Fibroblast of mammary gland (primary cell): ENCODE measurements at places on chromosomes 4 and X.
A peak's percentile ranks its signal among the peaks of the same experiment; 100 is the strongest.

- no peak for DNase-seq
Observed at GRCh38 chrX:42602136-42602535, 175.8 kb downstream of the PPP1R2C start.

DNA sequence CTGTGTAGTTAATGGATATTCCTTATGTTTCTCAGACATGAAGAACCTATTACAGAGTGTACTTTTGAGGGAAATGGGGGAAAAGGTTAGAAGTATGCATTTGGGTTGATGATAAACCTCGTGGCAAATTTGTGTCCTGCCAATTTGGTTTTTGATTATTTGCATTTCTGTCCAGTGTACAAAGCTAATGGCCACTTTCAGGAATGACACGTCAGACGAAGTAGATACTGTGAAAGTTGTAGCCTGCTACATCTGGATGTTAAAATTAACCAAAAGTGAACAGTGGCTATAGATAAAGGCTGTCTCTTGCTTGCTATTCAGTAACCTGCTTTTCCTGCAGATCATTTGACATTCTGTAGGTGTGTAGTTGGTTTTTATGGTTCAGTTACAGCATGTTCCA is 1.0 kb downstream of the PRDX4 start:
- no peak for DNase-seq

GRCh38 chr4:74311696-74312313 is 3.5 kb downstream of the EPGN start:
- peak; percentile 76 for DNase-seq

- DNase-seq, result peak; percentile 14
Observed at GRCh38 chrX:19723427-19723826, 164.0 kb downstream of the SH3KBP1 start.

- peak; percentile 68 for DNase-seq
Observed at GRCh38 chr4:107736924-107737448, 17.0 kb upstream of the PAPSS1 start.

DNA sequence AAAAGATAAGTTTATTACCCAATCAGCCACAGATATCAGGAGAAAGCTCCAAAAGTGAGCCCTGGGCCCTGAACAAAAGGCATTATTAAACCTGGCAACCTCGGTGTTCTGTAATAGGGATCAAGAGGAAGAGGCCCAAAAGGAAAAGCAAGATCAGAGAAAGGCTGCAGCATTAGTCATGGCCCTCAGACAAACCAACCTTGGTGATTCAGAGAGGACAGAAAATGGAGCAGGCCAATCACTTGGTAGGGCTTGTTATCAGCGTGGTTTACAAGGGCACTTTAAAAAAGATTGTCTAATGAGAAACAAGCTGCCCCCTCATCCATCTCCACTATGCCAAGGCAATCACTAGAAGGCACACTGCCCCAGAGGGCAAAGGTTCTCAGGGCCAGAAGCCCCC is 75.7 kb downstream of the AGTR2 start:
- DNase-seq, result peak; percentile 26

GRCh38 chr4:24042094-24042493 is 152.2 kb upstream of the PPARGC1A start:
- peak; percentile 96 for DNase-seq

- DNase-seq, result no peak
Observed at GRCh38 chr4:52425751-52426326, 233.3 kb downstream of the USP46 start.

DNA sequence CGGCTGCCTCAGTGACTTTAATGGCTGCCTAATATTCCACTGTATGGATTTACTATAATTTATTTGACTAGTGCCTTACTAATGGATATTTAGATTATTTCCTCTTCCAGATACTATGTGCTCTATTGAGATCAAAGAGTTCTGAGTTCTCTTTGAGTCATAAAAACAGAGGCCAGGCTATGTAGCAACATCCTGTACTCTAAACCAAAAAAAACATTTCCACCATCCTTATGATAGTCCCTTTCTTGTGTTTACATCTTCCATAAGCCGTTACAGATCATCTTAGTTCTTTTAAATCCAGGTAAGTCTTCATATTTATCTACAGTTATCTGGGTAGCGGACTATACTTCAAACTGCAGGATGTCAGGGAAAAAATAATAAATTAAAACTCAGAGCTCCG is 56.6 kb upstream of the TMEM184C start:
- peak; percentile 82 for DNase-seq

- peak; percentile 78 for DNase-seq
Observed at GRCh38 chrX:110407910-110408545, 49.4 kb downstream of the RTL9 start.

GRCh38 chrX:38859602-38860001 is 58.3 kb downstream of the MID1IP1 start:
- DNase-seq, result peak; percentile 49

DNA sequence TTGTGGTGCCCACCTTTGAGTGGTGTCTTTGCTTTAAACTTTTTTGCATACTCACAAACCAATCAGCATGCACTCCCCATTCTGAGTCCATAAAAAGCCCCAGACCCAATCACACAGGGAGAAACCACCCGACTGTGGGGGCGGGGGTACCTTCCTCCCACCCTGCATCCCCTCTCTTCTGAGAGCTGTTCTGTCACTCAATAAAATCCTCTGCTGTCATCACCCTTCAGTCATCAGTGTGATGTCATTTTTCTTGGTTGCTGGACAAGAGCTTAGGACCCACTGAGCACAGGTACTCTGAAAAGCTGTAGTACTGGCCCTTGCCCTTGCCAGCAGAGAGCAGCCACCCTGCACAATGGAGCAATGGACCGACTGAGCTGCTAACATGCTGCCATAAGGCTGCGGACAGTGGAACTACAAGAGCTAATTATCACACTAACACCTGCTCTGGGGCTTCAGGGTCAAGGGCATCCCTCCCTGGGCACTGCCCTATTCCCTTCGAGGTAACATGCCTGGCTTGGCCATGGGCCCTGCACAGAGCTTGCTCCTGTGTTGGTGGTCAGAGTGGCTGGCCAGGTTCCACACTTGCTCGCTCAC is 62.9 kb upstream of the PGRMC2 start:
- DNase-seq, result no peak

GRCh38 chr4:78220283-78220682 is 163.2 kb downstream of the FRAS1 start:
- no peak for DNase-seq

DNA sequence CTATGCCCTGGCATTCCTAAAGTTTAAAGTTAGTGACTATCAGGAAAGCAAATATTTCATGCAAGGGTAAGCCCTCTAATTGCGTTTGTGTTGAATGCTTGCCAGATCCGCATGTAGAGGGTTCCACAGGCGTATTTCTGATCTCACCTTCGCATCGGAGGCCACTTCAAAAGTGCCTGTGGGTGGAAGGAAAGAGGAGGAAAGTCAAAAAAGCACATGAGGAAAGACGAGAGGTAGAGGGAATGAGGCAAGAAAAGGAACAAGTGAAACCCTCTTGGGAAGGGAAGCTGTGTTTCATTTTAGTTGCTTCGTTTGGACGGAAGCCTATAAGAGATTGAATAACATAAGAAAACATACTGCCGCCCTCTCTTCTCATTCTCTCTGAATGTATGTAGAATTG is 628.8 kb downstream of the SPRY1 start:
- peak; percentile 24 for DNase-seq

- peak; percentile 36 for DNase-seq
Observed at GRCh38 chrX:14801136-14801535, 71.7 kb downstream of the FANCB start.

- DNase-seq, result no peak
Observed at GRCh38 chrX:132433551-132433950, 55.3 kb downstream of the MBNL3 start.
